Activated T-helper 1 cell treated with Interleukin-2 at 50 U/mL for 16 hours (primary cell): ENCODE measurements at places on chromosomes 2 and 18.

- DNase-seq, result no peak
Measured at GRCh38 chr18:7696780-7697179, 129.7 kb downstream of the PTPRM start.

DNA sequence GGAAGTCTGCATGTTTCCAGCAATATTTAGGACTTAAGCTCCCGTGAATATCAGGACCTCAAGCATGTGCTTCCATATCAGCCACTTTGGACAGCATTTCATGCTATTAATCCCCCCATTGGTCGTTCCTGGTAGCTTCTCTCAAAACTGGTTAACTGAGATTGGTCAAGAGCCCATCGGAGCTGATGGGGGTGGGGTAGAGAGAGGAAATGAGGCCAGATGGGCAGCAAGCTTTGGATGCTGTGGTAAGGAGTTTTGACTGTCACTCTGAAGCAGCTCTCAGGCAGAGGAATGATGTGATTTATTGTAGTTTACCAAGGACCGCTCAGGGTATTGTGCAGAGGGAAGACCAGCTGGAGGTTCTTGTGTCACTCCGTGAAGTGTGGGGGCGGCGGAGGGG, 81.8 kb downstream of the FAM168B start:
- no peak for DNase-seq

GRCh38 chr2:196182439-196183171, 11.2 kb upstream of the STK17B start:
- DNase-seq, result no peak

DNA sequence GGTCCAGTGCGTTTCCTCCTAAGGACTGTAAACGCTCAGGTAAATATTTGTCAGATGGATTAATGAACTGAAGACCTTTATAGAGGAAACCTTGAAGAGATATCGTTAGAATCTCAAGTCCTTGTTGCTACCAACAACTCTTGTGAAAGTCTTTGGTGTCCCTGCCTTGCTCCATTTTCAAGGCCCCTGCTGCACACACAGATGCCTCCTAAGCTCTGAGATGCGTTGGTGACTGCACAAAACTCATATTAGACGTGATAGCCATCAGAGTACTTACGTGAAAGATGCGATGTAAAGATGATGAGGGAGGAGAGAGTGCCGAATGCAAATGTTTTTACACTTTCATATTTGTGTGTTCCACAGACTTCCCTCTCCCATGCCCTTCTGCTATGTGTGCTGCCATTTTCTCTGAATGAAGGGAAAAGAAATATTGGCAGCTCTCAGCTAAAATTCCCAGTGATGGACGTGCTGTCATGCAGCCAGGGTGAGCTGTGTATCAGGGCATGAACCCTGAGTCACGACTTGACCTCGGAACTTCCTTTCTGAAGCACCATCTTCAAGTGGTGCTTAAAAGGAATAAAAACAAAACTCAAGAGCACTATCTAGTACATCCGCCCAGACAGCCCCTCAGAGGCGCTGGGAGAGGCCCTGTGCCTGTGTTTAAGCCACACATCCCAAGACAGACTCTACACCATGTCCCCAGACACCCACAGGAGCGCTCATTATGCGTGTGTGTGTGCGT, 117.4 kb downstream of the FAM210A start:
- DNase-seq, result no peak

DNA sequence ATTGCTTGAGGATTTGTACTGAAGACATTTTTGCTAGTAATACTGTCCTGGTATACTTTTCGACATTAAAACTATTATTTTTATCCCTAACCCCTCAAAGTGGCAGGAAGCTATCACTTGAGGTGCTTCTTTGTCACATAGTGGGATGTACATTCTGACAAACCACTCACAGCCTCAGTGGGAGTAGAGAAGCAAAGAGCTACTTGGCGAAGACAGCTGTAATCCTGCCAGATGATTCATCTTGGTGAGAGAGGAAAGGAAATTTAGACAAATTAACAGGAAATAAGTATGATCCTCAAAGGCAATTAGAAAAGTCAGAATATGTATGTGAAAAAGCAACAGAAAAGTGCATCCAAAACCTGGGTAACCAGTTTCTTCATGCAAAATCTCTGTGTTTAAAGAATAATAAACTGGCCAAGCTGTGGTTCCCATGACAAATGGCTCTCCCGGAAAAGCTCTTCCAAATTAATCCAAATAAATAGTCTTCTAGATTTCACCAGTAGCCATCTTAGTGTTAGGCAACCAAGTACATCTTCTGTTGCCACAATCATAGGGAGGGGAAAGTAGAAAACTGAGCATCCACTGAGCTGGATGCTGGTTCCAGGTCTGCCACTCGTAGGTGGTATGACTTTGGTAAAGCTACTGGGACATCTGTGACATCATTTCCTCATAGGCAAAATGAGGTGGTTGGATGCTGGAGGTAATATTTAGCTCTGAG, 308.0 kb upstream of the LYPD1 start:
- no peak for DNase-seq

- no peak for DNase-seq
Measured at GRCh38 chr2:162075689-162076132, 1.7 kb upstream of the DPP4 start.

DNA sequence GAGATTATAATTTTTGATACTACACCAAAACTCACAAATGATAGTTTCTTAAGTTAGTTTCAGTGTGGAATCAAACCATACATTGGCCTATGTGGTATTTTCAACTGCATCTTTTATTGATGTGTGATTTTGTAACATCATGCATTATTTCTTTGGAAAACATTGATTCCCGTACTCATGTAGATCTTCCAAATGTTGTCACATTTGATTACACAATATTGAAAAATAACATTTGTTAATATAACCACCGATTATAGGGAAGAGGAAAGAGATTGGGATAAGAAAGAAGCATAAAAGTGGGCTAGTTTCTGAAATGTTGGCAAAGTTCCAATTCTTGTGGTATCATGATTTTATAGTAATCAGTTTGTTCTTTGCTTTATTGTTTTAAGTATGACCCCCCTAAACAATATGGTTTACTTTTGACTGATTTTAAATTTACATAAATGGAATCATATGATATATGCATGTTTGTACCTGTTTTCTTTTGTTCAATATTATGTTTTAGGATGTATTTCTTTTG, 117.2 kb upstream of the OTX1 start:
- DNase-seq, result no peak

DNA sequence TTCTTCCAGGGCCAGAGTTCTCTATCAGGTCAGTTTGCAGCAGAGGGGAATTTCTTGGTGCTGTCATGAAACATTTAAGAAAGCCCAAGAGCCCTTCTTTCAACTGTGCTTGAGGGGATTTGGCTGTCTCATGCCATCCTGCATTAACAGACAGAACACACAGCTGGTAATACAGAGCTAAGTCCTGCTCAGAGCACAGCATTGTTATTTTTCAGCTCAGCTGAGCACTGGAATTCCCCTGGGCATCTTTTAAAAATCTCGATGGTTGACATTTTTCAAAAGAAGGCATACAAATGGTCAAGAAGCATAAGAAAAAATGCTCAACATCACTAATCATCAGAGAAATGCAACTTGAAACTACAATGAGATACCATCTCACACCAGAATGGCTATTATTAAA, 14.9 kb upstream of the IL1R2 start:
- no peak for DNase-seq
